Skeletal muscle tissue (tissue), 5 donors: ENCODE measurements at places on chromosomes 5 and 9. TPM values are rescaled to one million over a fixed set of nuclear protein-coding genes. Genes with fewer than 3 reads are reported as not detected.

The C9orf50 gene
- total RNA-seq: not detected

The DMRTA1 gene
- total RNA-seq: 0.52 TPM

The ZDHHC21 gene
- total RNA-seq: 24.5 TPM

The AMBP gene
- total RNA-seq: under 0.01 TPM

The IGFBPL1 gene
- 1.0 TPM for total RNA-seq
